Calu3 (cell line): ENCODE measurements at places on chromosomes 1 and 21. TPM values are rescaled to one million over a fixed set of nuclear protein-coding genes. Genes with fewer than 3 reads are reported as not detected.

- no peak for DNase-seq
Measured at GRCh38 chr21:40334159-40334558, 466.9 kb downstream of the PCP4 start.

DNA sequence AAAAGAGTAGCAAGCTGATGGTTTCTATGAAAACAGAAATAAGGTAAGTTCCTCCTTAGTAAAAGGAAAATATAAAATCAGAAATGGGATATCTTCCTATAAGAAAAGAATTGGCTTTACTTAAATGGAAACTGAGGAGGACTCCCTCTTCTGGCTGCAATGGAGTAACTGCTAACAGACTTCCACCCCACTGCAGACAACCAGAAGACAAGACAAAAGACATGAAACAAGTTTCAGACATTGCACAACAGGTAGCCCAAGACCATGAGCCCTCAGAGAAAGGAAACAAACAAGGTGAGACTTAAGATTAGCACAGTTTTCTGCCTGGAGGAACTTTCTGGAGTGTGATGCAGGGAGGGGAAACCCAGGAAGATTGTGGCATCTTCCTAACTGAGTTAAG lies 17.0 kb upstream of the OLFML2B start:
- no peak for DNase-seq

GRCh38 chr1:179082333-179082998 lies 596 bp downstream of the TOR3A start:
- peak; percentile 45 for DNase-seq

GRCh38 chr1:156499842-156500542 lies 583 bp downstream of the MEF2D start:
- peak; percentile 46 for DNase-seq

GRCh38 chr21:15928196-15928595 lies 198.4 kb downstream of the USP25 start:
- no peak for DNase-seq

ICOSLG gene
- total RNA-seq, result 3.4 and 5.6 TPM in 2 replicates

GRCh38 chr1:204503122-204503912 lies 8.7 kb upstream of the PIK3C2B start:
- DNase-seq, result peak; percentile 63

IQGAP3 gene
- 66.2 and 93.6 TPM in 2 replicates for total RNA-seq

TNFRSF9 gene
- 0.42 and 0.44 TPM in 2 replicates for total RNA-seq

ALX3 gene
- total RNA-seq, result not detected in 2 replicates

GRCh38 chr1:183419399-183419798 lies 1.2 kb upstream of the NMNAT2 start:
- DNase-seq, result no peak

- DNase-seq, result peak; percentile 42
Measured at GRCh38 chr1:2786329-2787162, 14.9 kb downstream of the TTC34 start.

GRCh38 chr1:27399251-27400025 lies 7.0 kb downstream of the GPR3 start:
- DNase-seq, result no peak

- DNase-seq, result no peak
Measured at GRCh38 chr21:44273046-44273445, 11.3 kb upstream of the DNMT3L start.

GRCh38 chr21:20086508-20086907 lies 911.7 kb upstream of the NCAM2 start:
- no peak for DNase-seq

DNA sequence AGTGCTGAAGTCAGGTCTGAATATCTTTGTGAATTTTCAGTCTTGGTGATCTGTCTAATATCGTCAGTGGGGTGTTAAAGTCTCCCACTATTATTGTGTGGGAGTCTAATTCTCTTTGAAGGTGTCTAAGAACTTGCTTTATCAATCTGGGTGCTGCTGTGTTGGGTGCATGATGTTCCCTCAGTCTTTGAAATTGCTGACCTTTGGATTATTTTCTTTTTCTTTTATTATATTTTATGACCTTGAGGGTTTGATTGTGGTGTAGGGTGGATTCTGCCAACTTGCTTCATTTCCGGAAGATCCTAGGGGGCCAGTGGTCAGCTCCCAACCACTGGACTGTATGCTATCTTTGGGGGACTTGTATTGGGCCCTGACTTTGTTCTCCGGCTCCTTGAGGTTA lies 415.3 kb downstream of the USP25 start:
- DNase-seq, result no peak

GRCh38 chr1:57324388-57324787 lies 99.5 kb downstream of the DAB1 start:
- DNase-seq, result no peak

GRCh38 chr1:215018555-215018954 lies 64.0 kb upstream of the KCNK2 start:
- no peak for DNase-seq

DNA sequence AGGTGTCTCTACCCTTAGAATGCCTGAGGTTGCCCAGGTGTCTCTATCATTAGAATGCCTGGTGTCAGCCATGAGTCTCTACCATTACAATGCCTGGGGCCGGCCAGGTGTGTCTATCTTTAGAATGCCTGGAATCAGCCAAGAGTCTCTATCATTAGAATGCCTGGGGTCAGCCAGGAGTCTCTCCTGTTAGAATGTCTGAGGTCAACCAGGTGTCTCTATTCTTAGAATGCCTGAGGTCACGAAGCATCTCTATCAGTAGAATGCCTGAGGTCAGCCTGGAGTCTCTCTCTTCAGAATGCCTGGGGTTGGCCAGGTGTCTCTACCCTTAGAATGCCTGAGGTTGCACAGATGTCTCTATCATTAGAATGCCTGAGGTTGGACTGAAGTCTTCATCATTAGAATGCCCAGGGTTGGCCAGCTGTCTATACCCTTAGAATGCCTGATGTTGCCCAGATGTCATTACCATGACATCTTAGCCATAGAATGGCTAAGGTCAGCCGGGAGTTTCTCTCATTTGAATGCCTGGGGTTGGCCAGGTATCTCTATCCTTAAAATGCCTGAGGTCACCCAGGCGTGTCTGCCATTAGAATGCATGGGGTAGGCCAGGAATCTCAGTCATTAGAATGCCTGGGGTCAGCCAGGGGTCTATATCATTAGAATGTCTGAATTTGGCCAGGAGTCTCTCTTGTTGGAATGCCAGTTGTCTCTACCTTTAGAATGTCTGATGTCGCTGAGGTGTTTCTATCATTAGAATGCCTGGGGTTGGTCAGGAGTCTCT lies 44.0 kb downstream of the RNF187 start:
- DNase-seq, result no peak

ADAM30 gene
- not detected in 2 replicates for total RNA-seq

GRCh38 chr1:200150721-200151120 lies 123.2 kb downstream of the NR5A2 start:
- no peak for DNase-seq

- no peak for DNase-seq
Measured at GRCh38 chr1:151855933-151856332, 2.4 kb upstream of the THEM5 start.

FAM167B gene
- 1.5 and 1.8 TPM in 2 replicates for total RNA-seq

GRCh38 chr1:85746777-85747176 lies 38.5 kb upstream of the ZNHIT6 start:
- no peak for DNase-seq

S100A8 gene
- total RNA-seq, result not detected in 2 replicates

NUAK2 gene
- total RNA-seq, result 2.6 and 3.7 TPM in 2 replicates

GRCh38 chr1:247517795-247518612 lies 18.2 kb downstream of the OR2C3 start:
- DNase-seq, result no peak

GRCh38 chr1:1959459-1959839 lies 40.4 kb upstream of the TMEM52 start:
- no peak for DNase-seq

DNA sequence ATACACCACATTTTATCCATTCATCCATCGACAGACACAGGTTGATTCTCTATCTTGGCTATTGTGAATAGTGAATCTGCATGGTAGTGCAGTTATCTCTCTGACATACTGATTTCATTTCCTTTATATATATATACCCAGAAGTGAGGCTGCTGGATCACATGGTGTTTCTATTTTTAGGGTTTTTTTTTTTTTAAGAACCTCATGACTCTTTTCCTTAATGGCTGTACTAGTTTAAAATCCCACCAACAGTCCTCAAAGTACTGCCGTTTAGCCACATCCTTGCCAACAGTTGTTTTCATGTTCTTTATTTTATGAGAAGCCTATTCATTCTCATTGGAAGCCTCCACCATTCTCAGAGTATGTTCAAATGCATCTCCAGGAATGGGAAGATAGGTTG lies 258.7 kb upstream of the SNX7 start:
- DNase-seq, result no peak

- DNase-seq, result no peak
Measured at GRCh38 chr1:17531682-17532487, 7.6 kb upstream of the ARHGEF10L start.

CHIA gene
- not detected in 2 replicates for total RNA-seq

GRCh38 chr1:168720839-168721238 lies 8.2 kb downstream of the DPT start:
- DNase-seq, result no peak

MYOG gene
- total RNA-seq, result not detected in 2 replicates

DNA sequence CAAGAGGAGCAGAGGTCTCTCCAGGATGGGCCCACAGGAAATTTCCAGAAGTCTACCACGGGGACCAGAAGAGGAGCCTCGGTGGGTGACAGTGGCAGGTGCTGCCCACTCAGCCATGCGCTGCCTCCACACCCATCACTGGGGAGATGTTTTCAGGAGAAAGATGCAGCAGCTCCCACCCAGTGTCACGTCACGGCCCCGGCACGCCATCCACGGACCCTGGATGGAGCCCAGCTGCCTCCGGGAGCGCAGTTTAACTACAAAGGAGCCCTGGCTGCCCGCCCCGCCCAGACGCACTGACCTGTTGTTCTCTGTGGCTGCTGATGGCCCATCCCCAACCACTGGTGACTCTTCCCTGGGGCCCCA lies 6.8 kb downstream of the TSPEAR start:
- DNase-seq, result no peak

SMIM11 gene
- total RNA-seq, result 1.5 and 12.9 TPM in 2 replicates

- DNase-seq, result no peak
Measured at GRCh38 chr21:44255511-44255981, 6.2 kb downstream of the DNMT3L start.

- no peak for DNase-seq
Measured at GRCh38 chr1:99439433-99440075, 175.3 kb downstream of the PLPPR4 start.

- no peak for DNase-seq
Measured at GRCh38 chr1:193356249-193356648, 169.8 kb upstream of the B3GALT2 start.

- no peak for DNase-seq
Measured at GRCh38 chr1:203720242-203720641, 44.7 kb upstream of the LAX1 start.

DNA sequence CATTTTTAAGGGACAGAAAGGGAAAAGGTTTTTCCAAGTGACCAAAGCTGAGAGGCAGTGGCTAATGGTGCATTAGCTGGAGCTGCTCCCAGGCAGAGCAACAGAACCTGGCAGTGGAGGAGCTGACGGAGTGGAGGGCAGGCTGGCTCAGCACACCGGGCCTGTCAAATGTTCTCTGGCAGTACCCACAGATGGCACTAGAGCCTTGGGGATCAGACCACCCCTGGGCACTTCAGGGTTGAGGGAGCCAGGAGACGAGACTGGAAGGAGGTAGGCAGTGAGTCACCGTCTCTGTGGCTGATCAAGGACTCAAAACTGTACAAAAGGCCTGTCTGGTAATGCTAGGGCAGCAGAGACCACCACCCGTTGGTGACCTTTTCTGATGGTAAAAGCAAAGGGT lies 121.7 kb upstream of the KIAA0040 start:
- no peak for DNase-seq

DNA sequence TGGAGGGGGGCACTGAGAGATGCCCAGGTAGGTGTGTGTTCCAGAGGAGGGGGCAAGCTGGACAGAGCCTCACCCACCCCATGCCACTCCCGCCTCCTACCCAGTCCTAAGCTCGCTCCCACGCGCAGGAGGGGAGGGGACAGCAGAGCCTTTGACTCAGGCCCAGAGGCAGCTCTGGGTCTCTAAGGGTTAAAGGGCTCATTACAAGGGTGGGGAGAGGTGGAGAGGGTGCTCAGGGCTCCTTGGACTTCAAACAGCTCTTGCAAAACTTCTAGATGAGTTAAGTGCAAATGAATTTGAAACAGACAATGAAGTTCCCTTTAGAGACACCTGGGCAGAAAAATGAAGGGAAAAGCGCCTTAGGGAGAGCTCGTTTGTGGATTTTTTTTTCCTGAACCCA lies 104.2 kb upstream of the CASZ1 start:
- no peak for DNase-seq

TTLL7 gene
- 4.6 and 9.0 TPM in 2 replicates for total RNA-seq

- DNase-seq, result no peak
Measured at GRCh38 chr21:41671859-41672542, 94.9 kb downstream of the RIPK4 start.

AIM2 gene
- not detected in 2 replicates for total RNA-seq

SLAMF9 gene
- total RNA-seq, result not detected in 2 replicates

GRCh38 chr1:229231754-229232119 lies 39.2 kb upstream of the RAB4A start:
- DNase-seq, result peak; percentile 28

CRNN gene
- total RNA-seq, result not detected in 2 replicates

GRCh38 chr21:36297406-36297937 lies 22.5 kb upstream of the MORC3 start:
- DNase-seq, result no peak

- DNase-seq, result no peak
Measured at GRCh38 chr1:168974117-168974516, 132.4 kb upstream of the ATP1B1 start.

GRCh38 chr1:41369531-41369930 lies 8.3 kb downstream of the FOXO6 start:
- DNase-seq, result no peak

GRCh38 chr1:174068000-174068399 lies 45.8 kb upstream of the RC3H1 start:
- DNase-seq, result no peak

DNA sequence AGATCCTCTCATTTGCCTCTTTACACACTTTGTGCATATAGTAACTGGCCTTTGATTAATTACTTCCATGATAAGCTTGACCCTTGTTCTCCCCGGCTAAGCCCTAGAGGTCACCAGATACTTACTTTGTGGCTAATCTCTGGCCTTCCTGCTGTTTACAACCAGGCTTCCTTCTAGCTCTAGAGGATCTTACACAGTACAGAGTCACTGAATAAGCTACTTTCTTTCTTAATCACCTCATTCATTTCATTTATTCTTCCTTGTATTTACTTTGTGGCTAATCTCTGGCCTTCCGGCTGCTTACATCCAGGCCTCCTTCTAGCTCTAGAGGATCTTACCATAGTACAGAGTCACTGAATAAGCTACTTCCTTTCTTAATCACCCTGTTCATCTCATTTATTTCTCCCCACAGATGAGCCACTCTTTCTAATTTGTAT lies 144.3 kb upstream of the C1orf21 start:
- DNase-seq, result no peak
